Inflammatory macrophage treated with lipopolysaccharide for 1 hour (primary cell): ENCODE measurements at places on chromosomes 3 and 15.

GRCh38 chr3:105933871-105934270, 65.1 kb upstream of the CBLB start:
- no peak for DNase-seq

DNA sequence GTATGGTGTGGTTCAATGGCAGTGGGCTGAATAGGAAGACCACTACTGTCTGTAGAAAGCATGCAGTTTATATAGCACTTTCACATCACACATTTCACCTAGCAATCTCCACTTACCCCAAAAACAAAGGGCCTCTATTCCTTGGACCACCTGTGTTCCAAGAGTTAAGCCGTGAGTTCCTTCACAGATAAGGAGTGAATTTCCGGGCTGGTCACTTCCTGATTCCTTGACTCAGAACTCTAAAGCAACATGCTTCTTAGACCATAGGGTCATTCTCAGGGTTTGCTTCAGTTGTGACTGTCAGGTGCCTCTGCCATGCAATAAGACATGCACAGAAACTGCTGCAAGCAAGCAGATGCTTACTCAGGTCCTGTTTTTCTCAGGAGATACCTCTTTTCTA, 588.5 kb upstream of the TGFBR2 start:
- no peak for DNase-seq

DNA sequence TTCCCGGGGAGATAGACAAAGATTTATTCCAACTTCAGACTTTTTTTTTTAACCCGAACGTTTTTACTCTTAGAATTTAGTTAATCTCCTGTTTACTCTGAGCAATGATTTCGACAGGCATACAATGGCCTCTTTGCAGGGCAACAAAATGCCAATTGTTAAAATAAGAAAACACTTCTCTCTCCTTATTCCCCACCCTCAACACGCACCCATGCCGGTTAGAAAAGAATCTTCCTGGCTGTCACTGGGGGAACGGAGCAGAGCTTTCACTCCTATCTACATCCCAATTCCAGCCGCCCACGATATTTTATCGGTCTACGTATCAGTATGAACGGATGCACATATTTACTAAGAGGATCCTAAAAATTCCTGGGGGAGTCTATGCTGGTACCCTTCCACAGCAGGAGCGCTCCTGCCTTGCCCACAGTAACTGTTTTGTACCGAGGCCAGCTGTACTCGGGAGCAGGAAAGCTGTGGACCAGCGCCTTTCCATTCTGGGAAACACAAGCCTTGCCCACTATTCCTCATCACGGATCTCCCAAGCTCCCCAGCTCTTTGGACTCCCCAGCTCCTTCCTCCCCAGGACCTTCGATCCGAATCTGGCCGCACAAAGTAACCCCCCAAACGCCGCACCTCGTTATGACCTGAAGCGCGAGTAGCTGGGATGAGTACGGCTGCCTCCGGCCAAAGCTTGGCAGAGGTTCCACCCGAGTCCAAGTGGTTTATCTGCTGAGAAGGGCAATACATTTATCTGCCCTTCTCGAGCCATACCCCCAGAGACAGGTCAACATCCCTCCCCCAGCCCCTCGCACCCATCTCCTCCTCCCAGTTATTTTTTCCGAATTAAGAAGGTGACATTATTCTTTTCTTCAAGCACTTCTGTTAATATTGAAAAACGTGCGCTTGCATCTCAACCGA, 2.2 kb upstream of the FOXB1 start:
- no peak for DNase-seq

DNA sequence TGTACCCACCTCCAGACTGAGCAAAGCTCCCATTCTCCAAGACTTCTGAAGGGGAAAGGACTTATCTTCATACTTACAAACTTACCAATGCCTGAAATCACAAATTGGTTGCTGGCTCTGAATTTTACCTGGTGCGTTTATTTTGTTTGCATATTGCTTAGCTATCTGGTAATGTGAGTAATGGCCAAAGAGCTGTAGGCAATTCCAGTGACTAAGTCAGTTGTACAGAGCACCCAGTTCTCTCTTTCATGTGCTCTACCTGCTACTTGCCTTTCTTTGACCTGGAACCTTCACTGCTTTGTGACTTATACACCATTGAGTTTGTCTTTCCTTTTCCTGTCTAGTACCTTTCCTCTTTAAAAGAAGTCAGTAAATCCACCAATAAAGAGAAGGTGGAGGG, 755.9 kb upstream of the LMCD1 start:
- no peak for DNase-seq

DNA sequence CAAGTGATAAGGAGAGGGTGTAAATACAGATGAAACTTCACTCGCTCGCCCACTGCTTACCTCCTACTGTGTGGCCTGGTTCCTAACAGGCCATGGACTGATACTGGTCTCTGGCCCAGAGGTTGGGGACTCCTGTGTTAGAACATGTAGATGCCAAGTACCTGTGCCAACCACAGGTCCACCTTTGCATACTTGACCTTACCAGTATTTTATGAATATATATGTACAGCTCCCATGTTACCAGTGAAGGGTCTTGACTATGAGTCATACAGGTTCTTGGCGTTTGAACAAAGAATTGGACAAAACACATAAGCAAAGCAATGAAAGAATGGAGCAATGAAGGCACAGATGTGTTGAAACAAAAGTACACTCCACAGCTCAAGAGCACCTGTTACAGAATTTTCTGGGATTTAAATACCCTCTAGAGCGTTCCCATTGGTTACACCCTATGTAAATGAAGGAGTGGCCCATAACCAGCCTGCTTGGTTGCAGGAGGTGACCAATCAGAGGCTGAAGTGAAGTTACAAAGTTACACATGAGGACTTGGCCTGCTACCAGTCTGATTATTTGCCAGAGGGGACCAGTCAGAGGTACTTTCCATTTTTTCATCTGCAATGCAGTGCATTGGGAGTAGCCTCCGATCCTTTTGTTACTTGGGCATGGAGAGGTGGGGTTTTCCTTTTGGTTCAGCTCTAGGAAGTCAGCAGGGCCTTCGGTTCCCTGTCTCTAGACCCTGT, 1.7 kb upstream of the GFM1 start:
- no peak for DNase-seq

GRCh38 chr3:14289590-14290461, 111.2 kb downstream of the LSM3 start:
- no peak for DNase-seq

DNA sequence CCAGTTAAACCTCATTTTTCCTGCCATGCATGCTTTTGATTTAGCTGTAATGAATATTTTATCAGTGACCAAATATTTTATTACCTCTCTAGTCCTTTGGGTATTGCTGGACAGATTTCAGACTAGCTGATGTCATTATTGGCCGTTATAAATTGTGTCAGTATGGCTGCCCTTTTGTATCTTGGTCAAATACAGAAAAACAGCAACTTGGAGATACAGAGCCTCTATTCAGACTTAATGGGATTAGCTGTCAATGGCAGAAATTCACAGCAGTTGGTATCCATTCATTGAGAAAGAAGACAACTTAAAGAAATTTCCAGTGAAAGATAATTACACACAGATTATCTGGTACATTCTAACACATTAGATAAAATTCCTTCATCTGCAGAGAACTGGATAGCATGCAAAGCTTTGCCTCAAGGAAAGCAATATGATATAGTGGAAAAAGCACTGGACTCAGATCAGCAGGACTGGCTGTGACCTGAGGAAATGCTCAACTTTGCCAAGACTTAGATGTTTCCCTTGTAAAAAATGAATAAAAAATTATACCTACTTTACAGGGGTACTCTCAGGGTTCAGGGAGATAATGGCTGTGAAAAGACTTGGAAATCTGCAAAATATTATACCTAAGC, 20.8 kb downstream of the COL6A6 start:
- no peak for DNase-seq

GRCh38 chr3:108159865-108160264, 62.4 kb downstream of the IFT57 start:
- no peak for DNase-seq
